Hypothalamus (tissue), 51 donors: ENCODE measurements at places on chromosomes 5 and 9.

DNA sequence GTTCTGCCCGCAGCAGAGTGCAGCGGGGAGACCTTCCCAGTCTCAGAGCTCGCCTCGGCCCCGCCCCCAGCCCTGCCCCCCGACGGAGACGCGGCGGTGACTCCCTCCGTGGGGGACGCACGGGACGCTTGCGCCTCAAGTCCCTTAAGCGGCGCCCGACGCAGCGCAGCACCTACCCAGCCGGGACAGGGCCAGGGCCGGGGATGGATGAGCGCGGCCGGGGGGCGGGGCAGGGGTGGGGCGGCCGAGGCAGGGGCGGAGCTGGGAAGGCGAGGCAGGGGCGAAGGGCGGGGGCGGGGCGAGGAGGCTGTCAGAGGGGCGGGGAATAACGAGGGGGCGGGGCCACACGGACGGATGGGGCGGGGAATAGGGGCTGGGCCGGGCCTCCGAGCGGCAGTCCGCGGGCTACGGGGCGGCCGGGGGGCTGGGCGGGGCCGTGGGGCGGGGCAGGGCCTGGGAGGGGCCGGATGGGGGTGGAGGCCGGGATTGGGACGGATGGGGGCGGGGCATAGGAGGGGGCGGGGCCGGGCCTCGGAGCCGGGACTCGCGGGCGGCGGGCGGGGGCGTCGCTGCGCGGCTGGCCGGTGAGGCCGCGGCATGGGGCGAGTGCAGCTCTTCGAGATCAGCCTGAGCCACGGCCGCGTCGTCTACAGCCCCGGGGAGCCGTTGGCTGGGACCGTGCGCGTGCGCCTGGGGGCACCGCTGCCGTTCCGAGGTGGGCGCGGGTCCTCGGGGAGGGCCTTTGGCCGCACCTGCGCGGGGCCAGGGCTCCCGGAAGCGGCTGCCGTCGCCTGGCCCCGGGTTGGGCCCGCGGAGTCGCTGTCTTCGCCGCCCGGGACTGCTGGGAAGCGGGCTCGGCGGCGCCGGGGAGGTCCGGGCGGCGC lies at the start of gene ARRDC1:
TSS of gene ARRDC1 (plus strand) at position 566 of the 884 bp plus-strand sequence. CDS start at position 598, 32 bp downstream.
- DNase-seq = peak; percentile 71

- no peak for DNase-seq
Observed at GRCh38 chr9:89395931-89396710, 77.8 kb downstream of the SECISBP2 start.

GRCh38 chr5:163508753-163509152 lies 3.3 kb downstream of the MAT2B start:
- no peak for DNase-seq

- DNase-seq = no peak
Observed at GRCh38 chr5:14105718-14106410, 37.3 kb upstream of the TRIO start.

- no peak for DNase-seq
Observed at GRCh38 chr5:102794677-102795331, 39.7 kb downstream of the PAM start.

GRCh38 chr9:121684381-121685145 lies 33.1 kb downstream of the DAB2IP start:
- peak; percentile 22 for DNase-seq

DNA sequence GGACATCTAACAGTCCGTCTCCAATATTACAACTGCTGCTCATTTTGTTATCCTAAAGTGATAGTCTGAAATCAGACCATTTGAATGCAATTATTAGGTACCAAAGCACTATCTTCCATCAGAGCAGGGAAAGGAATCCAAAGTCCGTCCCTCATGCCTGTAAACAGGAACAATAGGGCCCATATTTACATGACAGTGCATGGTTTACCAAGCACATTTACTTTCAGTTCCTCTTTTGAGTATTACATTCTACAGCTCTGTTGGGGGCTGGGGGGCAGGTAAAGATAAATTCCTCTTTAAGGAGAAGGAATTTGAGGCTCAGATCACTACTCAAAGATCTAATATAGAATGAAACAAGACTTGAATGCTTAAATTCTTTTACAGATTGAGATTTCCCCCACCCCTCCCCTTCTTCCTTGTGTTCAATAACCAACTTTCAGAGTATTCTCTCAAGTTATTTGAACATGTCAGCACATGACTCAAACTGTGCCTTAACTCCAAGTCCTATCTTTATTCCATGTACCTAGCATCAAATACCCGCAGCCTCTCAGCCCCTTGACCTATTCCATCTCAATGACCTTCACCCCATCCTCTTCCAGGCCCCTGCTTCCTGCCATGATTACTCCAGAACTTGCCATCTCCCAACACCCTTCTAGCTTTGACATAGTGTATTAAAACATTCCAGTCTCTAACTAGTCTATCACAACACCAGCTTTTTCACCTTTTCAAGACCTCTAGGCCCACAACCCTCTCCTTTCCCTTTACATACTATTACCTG lies 71.0 kb downstream of the BRINP1 start:
- DNase-seq = no peak

GRCh38 chr5:159929176-159929575 lies 12.9 kb downstream of the ADRA1B start:
- no peak for DNase-seq

DNA sequence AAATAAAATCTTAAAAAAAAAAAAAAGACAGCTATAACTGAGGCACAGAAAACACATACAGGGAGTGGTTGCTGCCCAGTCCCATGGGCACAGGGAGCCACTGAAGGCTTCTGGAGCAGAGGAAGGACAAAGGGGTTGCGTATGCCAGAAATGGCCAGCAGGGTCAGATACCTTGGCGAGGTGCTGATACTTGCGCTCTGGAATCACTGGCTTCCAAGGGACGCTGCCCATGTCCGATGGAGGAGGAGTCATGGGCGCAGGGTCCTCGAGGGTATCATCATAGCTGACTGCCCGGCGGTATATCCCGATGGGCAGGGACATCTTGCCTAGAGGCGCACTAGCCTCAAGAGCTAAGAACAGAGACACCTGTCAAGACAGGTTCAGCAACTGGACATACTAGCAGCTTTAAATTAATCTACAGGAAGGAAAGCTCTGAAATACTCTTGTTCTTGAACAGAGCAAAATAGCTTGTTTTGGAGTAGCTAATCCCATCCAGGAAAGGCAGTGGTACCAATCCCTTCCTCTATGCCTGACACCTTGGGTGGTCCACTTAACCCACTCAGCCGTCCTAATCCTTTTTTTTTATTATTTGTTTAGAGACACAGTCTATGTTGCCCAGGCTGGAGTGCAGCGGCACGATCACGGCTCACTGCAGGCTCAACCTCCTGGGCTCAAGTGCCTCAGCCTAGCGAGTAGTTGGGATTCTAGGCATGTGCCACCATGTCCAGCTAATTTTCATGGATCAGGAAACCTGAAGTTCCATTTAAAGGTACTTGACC lies 6.0 kb downstream of the KIAA1191 start:
- DNase-seq = no peak

DNA sequence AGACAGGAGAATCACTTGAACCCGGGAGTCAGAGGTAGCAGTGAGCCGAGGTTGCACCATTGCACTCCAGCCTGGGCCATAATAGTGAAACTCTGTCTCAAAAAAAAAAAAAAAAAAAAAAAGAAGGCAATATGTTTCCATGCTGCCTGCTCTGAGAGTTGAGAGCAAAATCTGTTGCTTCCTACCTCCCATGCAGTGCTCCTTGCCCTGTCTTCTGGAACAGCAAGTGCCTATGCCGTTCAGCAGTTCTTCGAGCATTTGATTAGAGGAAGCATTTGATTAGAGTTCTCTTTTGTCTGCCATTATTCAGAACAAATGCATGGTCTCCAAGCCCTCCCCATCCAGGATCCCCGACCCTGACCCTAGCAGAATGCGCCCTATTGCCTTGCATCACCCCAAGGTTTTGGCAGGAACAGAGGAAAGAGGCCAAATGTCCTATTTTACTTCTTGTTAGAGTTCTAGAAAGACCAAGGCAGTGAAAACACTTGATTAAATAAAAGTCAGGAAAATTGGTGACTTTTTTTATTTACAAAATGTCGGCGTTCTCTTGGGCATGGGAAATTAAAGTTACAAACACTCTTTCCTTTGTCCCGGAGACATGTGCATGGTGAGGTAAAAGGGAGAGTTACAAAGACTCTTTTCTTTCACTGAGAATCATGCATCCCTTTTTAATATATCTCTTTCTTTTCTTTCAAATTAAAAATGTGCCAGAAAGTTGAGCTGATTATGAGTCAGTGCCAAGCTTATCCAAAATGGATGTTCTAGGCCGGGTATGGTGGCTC lies 27.8 kb upstream of the FSD1L start:
- DNase-seq = no peak

GRCh38 chr5:5558102-5558501 lies 135.6 kb downstream of the ICE1 start:
- DNase-seq = no peak

- DNase-seq = no peak
Observed at GRCh38 chr9:91948597-91949391, 1.2 kb downstream of the ROR2 start.

DNA sequence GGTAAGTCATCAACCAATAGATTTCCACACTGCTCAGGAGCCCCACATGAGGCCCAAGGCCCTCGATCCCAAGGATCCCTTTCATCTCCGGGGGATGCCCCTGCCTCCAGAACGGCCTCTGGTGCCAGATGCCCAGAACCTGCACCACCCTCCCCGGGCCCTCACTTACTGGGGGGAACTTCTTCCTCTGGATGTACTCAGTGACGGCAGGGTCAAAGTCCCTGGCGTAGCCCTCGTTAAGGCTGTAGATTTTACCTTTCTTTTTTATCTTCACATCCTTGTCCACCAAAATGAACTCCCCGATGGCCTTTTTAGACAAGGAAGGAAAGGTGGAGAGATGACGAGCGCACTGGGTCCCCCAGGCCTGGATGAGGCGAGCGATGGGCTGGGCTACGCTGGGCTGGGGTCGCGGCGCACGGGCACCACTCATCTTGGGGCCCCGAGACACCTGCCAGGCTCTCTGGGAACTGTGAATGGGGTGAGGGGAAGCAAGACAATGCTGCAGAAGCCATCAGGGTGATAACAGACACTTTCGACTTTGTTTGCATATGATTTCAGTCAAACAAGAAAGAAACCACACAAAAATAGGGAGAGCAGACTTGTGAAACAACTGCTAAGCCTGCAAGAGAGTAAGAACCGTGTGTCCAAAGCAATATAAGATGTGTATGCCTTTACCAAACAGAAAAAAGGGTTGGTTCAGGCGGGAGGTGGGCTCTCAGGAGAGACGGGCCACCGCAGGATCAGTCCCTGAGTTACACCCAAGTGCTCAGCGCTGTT lies 13.2 kb upstream of the FBP2 start:
- no peak for DNase-seq

- no peak for DNase-seq
Observed at GRCh38 chr9:13847270-13847669, 466.7 kb downstream of the NFIB start.

GRCh38 chr5:122151640-122152039 lies 22.3 kb downstream of the ZNF474 start:
- DNase-seq = no peak

DNA sequence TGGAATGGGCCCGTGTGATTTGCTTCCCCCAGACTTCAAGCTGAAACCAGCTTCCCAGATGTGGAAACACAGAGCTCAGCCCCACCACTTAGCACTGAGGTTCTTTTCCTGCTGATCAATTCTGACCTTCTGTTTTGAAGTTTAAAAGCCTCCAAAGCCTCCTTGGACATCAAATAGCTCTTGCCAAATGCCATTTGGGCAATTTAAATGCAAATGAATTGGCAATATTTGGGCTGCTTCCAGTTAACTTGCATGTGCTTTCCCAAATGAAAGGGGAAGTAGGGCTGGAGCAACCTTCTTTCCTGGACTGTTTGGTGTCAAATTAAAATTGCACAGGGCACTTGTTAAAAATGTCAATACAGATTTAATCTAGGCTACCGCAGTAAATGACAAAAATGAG lies 710.5 kb downstream of the TLR4 start:
- no peak for DNase-seq

GRCh38 chr9:124489222-124489621 lies 18.0 kb downstream of the NR5A1 start:
- DNase-seq = no peak

DNA sequence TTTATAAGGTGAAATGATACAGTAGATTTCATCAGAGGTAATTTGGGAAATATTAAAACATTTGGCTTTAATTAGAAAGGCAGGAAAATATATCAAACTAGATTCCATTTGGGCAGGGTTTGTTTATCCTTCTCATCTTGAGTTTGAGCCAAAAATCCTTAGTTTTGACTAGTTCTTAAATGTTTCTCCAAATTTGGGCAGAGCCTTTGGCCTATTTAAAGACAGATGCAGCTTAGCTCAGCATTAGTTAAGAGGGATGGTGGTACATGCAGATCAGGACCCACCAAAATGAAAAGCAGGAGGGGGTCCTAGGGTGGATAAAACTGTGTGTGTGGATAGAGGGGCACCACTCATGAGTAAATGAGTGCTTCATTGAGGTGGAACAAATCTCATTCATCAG lies 20.3 kb upstream of the ARRDC3 start:
- DNase-seq = no peak

DNA sequence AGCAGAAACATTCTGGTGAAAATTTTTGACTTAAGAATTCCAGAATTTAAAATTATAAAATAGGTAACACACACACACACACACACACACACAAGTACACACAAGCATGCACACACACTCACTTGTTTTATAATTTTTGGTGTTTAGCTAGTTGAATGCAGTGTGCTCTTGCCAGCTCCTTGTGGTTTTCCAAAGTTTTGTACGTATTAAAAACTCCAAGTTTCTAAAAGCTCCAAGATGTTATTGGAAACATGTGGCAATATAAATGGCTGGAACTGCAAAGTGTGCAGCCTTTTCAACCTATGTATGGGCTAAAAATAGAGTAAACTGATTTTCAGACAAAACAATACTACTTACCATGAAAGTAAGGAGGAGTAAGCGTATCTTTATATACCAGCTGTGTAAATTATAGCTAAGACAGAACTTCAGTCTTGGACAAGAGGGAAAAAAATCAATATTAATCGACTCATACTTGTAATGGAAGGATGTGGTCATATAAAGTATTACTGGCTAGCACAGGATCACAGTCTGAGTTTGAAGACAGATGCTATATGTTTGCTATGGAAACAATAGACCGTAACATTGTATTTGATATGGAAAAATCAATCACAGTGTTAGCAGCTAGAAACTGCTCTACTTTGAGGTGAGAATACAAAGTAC lies 727.1 kb upstream of the GRAMD2B start:
- DNase-seq = no peak

GRCh38 chr5:20088361-20088760 lies 100.4 kb upstream of the CDH18 start:
- no peak for DNase-seq

GRCh38 chr5:149147676-149148075 lies 6.4 kb downstream of the ABLIM3 start:
- no peak for DNase-seq

- no peak for DNase-seq
Observed at GRCh38 chr9:101586651-101587050, 8.1 kb downstream of the PPP3R2 start.
